ENCODE measurements at places on chromosomes 1 and 21.

GRCh38 chr1:10324627-10325026 is 74.2 kb upstream of the PGD start:
- DNase-seq: no peak

DNA sequence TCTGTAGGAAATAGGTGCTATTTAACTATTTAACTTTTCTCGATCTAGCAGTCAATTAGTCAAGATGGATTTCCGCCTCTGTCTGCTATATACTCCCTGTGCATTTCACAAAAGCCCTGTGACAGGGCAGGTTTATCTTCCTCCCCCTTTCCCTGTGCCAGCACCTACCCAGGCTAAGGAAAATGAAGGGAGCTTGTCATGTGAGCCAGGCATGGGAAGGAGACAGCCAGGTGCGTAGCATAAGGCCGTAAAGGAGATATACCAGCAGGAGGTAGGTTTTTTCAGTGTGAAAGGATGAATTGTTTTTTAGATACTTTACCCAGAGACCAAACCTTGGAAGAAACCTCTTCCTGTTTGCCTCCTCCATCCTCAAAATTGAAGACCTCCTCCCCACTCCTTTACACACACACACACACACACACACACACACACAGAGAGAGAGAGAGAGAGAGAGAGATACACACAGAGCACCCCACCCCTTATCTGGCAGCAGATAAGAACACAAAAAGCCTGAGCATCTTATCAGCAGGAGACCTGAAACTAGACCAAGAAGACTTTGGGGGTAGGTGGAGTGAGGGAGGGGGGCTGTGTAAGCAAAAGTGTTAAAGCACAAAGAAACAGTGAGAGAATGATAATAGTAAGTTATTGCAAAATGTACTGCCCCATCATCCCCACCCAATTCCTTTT is 12.0 kb upstream of the TARBP1 start:
- no peak for DNase-seq

GRCh38 chr1:175673371-175674150 is 69.8 kb downstream of the TNR start:
- DNase-seq: no peak

- DNase-seq: no peak
Observed at GRCh38 chr1:172882791-172883386, 167.9 kb downstream of the TNFSF18 start.

- no peak for DNase-seq
Observed at GRCh38 chr1:223426936-223427335, 33.7 kb downstream of the CCDC185 start.

DNA sequence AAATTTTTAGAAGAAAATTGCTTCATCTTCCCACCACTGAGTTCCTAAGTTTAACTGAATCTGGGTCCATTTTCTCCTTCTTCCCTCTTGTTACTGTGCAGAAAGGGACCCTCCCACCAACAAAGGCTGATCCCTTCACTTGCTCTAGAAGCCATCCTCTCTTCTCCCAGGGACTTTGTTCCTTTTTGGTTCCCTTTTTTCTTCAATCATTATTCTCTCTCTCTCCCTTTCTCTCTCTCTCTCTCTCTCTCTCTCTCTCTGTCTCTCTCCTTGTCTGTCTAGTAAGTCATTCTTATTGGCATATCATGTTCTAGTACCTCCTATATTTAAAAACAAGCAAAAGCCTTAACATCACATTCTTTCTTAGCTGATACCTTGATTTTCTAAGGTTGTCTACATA is 31.7 kb upstream of the GADD45A start:
- no peak for DNase-seq

All from HTR-8/SVneo (cell line).